ENCODE measurements at places on chromosomes 4 and X. TPM values are rescaled to one million over a fixed set of nuclear protein-coding genes. Genes with fewer than 3 reads are reported as not detected.

- no peak for DNase-seq
These were observed 396.7 kb downstream of the FSTL5 start for GRCh38 chr4:161767116-161767515.

DNA sequence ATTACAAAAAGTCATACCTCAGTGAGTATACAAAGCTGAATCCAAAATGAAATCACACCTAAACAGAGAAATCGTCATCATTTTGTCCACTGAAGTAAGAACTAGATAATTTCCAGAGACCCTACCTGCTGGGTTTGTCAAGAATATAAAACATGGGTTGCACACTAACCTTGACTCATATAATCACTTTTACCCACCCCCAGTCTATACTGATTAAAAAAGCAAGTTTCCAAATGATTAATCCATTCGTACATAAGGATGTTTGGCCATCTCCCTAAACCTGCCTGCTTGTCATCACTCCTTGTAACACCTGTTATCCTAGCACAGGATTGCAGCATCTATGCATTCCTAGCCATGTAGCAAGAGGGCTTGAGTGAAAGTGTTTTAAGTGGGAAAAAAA, 4.7 kb downstream of the RAP2C start:
- DNase-seq: no peak

DNA sequence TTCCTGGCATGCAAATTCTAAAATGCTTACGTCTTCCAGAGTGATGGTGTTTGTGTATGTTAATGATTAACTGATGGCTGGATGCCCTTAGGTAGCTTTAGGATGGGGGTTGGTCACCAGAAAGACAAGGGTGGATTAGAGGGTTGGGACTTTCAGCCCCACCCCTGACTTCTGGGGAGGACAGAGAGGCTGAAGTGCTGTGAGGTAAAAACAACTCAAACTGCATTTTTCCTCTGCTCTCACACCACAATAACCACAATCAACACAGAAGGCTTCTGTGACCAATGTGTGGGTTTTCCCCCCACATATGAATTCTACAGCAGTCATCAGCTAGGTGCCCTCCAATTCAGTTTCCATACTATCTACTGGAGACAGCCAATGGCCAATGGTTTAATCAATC, 18.7 kb upstream of the DDIT4L start:
- no peak for DNase-seq

DNA sequence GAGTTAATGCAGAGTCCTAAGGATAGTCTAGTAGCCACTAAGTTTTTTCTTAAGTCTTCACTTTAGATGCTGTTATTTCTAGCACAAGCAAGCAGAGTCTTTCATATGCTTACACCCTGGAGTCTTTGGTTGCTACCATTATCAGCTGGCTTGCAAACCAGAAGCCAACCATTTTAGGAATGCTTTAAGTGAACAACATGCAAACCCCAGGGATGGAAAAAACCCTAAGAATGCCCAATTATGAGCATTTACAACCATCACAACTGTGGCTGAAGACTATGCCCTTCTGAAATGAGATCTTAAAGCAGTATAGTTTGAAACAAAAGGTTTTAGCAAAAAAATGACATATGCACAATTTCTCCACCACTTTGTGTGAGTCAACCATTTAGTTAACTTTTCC, 6.6 kb downstream of the MID1IP1 start:
- no peak for DNase-seq

- no peak for DNase-seq
These were observed 60.7 kb upstream of the PLAC1 start for GRCh38 chrX:134718966-134719317.

GRCh38 chrX:140766024-140766611, 56.6 kb downstream of the LINC00632 start:
- DNase-seq: no peak

The GLRB gene
- polyA plus RNA-seq: 14.2 TPM

The ZNF157 gene
- 0.92 TPM for polyA plus RNA-seq

The MAGEE1 gene
- polyA plus RNA-seq: 6.0 TPM

The SYTL4 gene
- 24.9 TPM for polyA plus RNA-seq
